ENCODE measurements at places on chromosomes 3 and 15.

GRCh38 chr15:53978253-53978906 lies at the start of gene UNC13C:
UNC13C (plus strand) TSS chr15:53978441; CDS start chr15:54012904, 34,463 bp downstream.
- no peak for DNase-seq

DNA sequence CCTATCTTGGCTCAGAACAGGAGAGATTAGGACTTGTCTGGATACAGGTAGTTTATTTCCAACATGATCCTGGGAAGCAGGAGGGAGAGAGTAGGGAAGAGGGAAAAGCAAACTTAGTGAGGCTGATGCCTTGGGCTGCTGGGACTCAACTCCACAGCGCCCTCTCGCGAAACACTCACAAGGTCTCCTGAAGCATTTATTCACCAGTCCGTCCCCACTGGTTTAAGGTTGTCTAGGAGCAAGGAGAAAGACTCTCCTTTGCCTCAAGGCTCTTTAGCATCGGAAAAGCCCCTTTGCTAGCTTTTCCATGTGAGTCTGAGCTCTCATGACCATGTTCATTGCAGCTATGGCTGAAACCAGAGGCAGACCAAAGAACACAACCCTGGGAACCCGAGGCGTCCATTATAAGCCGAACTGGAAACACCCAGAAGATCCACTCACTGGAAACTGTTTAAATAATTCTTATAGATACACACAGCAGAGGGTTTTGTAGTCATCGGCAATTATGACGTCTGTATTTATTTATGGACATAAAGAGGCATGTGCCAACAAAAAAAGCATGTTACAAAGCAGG lies 244.5 kb downstream of the CD47 start:
- no peak for DNase-seq

DNA sequence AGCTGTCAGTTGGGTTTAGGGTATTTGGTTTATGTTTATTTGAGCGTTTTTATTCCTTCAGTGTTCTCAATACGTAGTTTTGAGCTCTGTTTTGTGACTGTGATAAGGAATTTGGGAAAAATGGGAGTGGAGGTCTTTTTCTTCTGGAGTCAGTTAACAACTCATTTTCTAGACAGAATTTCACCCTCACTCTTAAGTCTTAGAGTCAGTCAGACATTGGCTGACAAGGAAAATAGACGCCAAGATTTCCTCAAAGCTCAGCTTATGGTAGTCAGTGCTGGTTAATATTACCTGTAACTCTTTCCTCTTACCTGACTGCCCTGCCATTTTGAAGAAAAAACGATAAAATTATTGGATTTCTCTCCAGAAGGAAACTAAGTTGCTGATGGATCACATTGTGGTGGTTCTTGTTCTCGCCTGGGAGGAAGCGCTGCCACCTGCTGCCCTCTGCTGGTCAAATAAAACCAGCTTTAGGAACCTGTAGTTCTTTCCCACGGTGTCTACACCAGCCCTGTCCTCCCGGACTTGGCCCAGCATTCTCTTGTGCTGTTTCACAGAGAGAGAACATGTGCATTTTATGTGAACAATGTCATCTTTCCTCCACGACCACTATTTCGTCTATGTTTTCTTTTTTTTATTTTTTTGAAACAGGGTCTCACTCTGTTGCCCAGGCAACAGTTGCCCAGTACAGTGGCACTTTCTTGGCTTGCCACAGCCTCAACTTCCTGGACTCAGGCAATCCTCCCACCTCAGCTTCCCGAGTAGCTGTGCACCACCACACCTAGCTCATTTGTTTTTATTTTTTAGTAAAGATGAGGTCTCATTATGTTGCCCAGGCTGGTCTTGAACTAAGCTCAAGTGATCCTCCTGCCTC lies 41.4 kb upstream of the UMPS start:
- peak; percentile 39 for DNase-seq

- DNase-seq: no peak
These were observed 2.9 kb downstream of the ESYT3 start for GRCh38 chr3:138437281-138437680.

- DNase-seq: no peak
These were observed 47.2 kb upstream of the KLF13 start for GRCh38 chr15:31279221-31280045.

- no peak for DNase-seq
These were observed 96.4 kb downstream of the FNDC3B start for GRCh38 chr3:172135820-172136219.

DNA sequence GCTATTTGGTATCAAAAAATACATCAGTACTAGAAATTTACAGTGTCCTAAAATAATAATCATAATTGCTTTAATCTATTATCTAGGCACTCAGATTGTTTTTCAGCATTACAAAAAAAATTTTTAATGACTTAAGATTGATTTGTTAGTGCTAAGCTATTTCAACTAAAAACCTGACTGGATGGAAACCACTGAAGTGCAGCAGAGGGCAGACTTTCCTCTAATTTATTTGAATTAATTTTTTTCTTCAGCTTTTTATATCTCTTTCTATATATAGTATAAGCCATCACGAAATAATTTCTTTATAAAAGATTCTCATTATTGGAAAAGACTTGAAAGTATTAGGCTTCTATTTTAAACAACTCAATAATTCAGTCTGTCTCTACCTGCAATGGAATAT lies 131.4 kb downstream of the IQCH start:
- no peak for DNase-seq

GRCh38 chr15:62103431-62103830 lies 36.7 kb downstream of the C2CD4A start:
- DNase-seq: no peak

- DNase-seq: no peak
These were observed 84.0 kb upstream of the PXYLP1 start for GRCh38 chr3:141147657-141148056.

DNA sequence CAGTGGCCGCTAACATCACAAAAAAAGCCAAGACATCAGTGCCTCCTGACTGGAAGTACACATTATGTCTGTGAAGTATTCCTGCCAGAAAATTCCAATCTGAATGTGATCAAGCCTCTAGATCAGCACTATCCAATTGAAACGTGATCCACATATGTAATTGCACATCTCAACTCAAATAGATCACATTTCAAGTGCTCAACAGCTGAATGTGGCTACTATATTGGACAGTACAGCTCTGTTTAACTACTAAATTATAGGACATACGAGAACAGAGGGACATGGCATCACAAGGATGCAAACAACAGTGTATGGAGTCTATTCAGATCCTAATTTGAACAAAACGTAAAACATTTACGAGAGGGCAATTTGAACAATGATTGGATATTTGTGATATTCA lies 542 bp upstream of the UBAP1L start:
- peak; percentile 18 for DNase-seq

DNA sequence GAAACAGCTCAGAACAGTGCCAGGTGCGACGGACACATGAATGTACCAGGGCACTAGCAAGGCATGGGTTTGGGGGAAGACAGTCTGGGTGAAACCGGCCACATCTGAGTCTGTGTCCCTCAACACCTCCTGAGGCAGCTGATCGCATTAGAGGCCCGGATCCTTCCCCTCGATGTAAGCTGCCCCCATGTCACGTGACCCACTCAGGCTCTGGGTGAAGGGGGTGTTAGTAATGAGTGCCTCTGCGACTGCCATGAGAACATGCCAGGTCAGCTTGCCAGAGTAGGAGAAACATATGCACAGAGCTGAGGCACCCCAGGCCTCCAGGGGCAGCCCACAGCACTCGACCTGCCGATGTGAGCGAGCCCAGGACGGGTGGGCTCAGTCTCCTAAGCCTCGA lies 29.7 kb downstream of the PRR23E start:
- no peak for DNase-seq

- DNase-seq: no peak
These were observed 225.2 kb downstream of the TCF12 start for GRCh38 chr15:57143511-57144078.

DNA sequence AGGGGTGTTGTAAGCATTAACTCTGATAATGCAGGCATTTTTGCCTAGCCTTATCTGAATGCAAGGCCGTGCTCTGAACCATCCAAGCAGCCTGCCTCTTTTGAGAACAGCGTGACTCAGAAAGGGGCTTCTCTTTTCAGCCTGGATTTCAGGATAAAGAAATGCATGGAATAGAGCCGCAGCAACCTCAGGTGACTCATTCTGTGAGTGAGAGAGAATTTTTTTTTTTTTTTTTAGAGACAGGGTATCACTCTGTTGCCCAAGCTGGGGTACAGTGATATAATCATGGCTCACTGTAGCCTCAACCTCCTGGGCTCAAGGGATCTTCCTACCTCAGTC lies 20.6 kb upstream of the PDE8A start:
- no peak for DNase-seq

DNA sequence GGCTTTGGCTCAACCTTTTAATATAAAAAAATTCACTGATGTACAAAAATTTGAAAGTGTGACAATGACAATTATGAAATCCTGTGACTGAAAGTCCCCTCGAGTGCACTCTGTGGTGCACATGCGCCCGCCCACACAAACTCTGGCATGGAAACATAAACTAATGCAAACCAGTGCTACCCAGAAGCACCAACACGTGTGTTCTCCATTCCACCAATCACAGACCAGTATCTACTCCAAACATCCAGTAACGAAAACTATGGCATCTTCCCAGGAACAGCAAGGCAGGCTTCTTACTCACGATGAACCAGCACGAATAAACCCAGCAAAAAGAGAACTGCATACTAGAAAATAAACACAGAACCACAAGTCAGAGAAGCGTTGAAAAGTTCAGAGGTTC lies 11.7 kb upstream of the NMB start:
- no peak for DNase-seq

DNA sequence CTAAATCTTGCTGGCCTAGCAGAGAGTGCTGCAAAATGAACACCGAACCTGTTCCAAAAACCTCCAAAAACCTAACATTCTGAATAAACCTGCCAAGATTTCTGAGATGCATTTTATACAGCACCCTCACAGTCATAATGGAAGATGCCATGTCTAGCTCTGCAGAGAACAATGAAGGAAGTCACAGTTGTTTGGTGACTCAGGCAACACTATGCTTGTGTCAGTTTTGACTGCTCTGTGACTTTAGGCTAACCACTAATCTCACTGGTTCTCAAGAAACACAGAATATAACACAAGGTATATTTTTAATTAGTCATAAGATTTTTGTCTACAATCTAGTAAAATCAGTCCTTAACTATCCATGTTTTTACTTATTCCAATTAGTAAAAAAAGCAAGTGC lies 606.6 kb downstream of the TBL1XR1 start:
- DNase-seq: no peak

GRCh38 chr3:78604341-78604740 lies 1163.5 kb downstream of the ROBO1 start:
- no peak for DNase-seq

GRCh38 chr3:177830411-177830849 lies 633.1 kb upstream of the TBL1XR1 start:
- DNase-seq: no peak

- DNase-seq: no peak
These were observed 12.2 kb upstream of the VIPR1 start for GRCh38 chr3:42490243-42490642.

GRCh38 chr15:96166223-96167200 lies 164.0 kb upstream of the NR2F2 start:
- DNase-seq: no peak

DNA sequence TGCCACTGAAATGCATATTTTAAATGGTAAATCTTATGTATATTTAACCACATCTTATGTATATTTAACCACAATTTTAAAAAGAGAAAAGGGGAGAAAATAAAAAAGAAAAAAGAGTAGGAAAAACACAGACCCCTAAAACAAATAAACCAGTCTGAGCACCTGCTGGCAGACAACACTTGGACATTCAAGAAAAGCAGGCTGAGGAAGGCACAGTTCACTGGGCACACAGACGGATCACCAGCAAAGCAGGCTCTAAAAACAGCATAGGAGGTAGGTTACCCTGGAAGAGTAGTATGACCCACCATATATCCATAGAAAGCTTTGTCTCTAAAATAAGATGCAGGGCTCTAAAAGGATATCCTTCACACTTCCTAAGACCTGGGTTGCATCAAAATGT lies 27.0 kb downstream of the AAGAB start:
- no peak for DNase-seq

DNA sequence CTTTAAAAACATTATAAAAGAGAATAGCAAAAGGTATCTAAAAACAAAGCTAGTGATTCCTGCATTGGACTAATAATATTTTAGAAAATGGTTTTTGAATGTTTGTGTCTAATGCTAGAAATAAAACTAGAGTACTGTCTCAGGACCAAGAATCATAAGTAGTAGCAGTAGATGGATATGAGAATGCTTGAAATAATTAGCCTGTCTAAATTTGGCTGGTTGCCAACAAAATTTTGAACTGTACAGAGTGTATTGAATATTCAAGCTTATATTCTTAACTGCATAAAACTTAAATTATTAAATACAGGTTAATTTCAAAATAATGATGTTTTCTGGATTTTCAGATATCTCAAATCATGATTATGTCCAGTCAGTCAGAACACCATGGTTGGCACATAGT lies 14.0 kb downstream of the ABHD5 start:
- no peak for DNase-seq

GRCh38 chr15:60283936-60284335 lies 113.8 kb downstream of the ANXA2 start:
- DNase-seq: no peak

GRCh38 chr15:64438653-64439447 lies 21.5 kb upstream of the ZNF609 start:
- no peak for DNase-seq

- DNase-seq: no peak
These were observed 62.0 kb downstream of the ZNF148 start for GRCh38 chr3:125313060-125313635.

- DNase-seq: peak; percentile 41
These were observed 337.3 kb upstream of the CBLB start for GRCh38 chr3:106206146-106206545.
